ENCODE measurements at places on chromosomes 11 and 22.

DNA sequence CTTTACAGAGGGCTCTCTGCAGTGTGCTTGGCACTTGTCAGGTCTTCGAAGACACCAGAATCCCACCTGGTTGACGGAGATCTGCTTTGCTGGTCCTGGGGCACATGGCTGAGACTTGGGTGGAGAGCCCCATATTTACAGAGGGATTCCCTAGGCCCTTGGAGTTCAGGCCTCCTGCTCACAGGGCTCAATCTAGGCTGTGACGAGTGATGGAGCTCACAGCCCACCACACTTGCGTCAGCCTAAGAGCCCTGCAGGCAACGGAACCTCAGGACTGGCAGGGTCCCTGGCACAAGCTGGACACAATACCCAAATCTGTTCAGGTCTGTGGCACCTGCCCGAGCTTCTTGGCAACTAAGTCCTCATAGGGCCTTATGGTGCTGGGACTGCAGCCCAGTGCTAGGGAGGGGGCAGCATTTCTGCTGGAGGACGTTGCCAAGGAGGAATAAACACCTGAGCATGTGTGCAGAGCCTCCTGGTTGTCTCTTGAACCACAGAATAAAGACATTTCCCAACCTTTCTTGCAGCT lies 59.1 kb downstream of the KCNC1 start:
- no peak for DNase-seq

GRCh38 chr11:120400564-120401364 lies 64.6 kb downstream of the ARHGEF12 start:
- DNase-seq = peak; percentile 50

DNA sequence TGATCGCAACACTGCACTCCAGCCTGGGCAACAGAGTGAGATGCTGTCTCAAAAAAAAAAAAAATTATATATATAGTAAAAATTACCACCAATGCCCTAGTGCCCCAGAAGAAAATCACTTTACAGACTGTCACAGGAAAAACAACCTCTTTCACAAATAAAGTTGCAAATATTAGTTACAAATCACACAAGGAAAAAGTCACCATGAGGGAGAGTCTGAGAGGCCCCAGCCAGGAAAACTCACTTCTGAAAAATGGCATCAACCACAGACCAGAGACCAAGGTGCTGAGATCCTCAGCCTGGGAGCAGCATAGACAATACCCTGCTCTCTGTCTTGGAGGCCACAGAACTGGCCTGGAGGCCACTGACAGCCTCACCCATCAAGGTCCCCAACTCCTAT lies 20.4 kb downstream of the GGT5 start:
- DNase-seq = no peak

- DNase-seq = no peak
Observed at GRCh38 chr11:122572592-122572991, 82.9 kb upstream of the UBASH3B start.

GRCh38 chr11:10192036-10192435 lies 102.0 kb downstream of the SBF2 start:
- DNase-seq = no peak

GRCh38 chr11:67321313-67321871 lies 18.1 kb downstream of the SSH3 start:
- no peak for DNase-seq
